ENCODE measurements at places on chromosomes 3 and 15.

DNA sequence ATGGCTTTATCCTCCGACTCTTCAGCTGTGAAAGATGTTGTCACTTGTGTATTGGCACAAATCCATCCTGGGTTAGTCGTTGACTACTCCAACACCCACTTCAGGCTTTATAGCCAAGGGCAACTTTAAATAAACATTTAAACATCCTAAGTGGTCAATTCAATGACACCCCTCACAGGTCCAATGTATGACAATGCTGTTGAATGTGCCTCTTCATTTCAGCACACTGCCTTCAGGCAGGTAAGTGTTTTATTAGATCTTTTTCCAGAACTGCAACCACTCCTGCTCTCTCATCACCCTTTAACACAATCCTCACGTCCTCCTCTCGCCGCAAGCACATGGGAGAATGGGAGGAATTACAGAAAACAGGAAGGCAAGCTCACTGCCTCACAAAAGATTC lies 30.3 kb downstream of the IL12A start:
- no peak for DNase-seq

DNA sequence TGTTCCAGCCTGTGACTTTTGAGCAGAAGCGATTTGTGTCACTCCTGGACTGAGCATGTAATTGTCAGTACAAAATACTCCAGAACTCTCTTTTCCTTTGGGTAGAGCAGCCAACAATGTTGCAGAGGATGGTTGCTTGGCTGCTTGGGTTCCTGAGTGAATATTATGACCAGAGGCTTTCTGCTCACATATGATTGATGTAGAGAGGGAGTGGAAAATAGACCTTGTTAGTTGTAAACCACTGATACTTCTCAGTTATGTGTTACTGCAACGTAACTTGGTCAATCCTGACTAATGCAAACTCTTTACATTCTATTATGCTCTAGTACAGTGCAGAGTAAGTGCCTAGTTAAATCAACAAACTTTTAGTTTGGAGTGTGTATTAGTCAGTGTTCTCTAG lies 322.6 kb upstream of the KCNH8 start:
- no peak for DNase-seq

DNA sequence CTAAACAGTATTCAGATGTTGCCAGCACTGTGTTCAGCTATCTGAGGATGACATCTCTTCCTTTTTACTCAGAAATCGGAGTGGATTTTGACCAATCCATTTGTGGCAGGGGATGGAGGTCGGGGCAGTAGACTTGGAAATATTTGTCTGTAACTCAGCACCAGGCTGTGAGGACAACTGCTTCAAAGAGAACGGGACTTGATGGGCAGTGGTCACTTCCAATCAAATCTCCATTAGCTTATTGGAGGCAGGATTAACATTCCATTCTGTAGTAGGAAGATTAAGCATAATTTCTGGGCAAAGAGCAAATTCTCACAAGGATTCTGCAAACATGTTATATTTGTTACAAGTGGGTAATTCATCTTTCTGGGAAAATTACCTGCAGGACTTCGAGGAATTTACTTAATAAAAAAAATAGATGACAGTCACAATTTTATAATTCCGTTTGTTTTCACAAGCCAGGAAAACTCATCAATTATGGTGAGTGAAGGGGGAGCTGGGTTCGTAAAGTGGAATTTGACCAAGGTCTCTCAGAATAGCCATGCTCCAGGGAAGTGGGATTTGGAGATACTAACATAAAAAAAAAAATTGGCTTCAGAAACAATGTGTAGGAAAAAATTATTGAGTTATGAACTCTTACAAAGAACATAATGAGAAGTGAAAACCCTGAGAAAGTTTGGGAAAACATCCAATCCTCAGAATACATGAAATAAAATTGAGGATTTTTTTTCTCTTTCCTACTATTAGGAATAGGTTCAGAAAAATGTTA lies 18.1 kb downstream of the CRABP1 start:
- no peak for DNase-seq

GRCh38 chr15:68641376-68641775 lies 62.6 kb downstream of the CORO2B start:
- no peak for DNase-seq

- DNase-seq: no peak
Observed at GRCh38 chr3:187954873-187955586, 198.9 kb upstream of the LPP start.

DNA sequence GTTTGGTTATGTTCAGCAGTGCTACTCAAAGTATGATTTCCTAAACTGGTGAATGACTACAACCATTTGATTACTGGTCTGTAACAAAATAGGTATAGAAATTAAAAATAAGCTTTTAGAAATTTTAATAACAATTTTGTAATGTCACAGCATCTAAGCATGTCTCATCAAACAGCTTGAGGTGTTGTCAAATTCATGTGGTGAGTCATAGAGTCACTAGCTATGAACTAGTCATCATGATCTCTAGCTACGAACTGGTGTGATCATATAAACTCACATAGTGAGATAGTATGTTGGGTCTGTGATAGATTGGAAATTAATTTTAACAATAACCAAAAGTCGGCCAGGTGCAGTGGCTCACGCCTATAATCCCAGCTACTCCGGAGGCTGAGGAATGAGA lies 213.9 kb upstream of the RBMS3 start:
- no peak for DNase-seq

Data from activated CD8-positive, alpha-beta memory T cell treated with anti-CD3 and anti-CD28 coated beads for 1 hour (primary cell).